ENCODE measurements at places on chromosomes 2 and 18.
A peak's percentile ranks its signal among the peaks of the same experiment; 100 is the strongest.

DNA sequence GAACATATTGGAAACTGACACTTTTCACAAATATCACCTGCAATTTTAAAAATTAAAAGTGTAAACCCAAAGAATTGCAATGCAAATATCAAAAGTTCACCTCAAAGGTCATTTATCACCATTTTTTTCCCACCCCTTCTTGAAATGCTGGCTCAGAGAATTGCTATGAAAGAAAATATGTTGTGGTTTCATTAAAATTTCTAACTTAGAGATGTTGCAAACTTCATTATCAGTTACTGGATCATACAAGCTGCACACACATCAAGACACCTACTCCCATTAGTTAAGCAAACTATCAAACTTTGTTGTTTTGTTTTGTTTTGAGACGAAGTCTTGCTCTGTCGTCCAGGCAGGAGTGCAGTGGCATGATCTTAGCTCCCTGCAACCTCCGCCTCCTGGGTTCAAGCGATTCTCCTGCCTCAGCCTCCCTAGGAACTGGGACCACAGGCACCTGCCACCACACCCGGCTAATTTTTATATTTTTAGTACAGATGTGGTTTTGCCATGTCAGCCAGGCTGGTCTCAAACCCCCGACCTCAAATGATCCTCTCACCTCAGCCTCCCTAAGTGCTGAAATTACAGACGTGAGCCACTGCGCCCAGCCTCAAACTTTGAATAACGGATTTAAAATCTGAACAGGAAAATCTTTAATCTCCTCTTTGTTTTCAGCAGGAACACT lies 37.0 kb downstream of the STK39 start:
- DNase-seq, result no peak

GRCh38 chr2:25938345-25938744 lies 44.0 kb downstream of the KIF3C start:
- peak; percentile 45 for DNase-seq

- no peak for DNase-seq
Observed at GRCh38 chr2:241774419-241775222, 2.0 kb upstream of the GAL3ST2 start.

- no peak for DNase-seq
Observed at GRCh38 chr2:80392441-80392840, 87.9 kb upstream of the LRRTM1 start.

DNA sequence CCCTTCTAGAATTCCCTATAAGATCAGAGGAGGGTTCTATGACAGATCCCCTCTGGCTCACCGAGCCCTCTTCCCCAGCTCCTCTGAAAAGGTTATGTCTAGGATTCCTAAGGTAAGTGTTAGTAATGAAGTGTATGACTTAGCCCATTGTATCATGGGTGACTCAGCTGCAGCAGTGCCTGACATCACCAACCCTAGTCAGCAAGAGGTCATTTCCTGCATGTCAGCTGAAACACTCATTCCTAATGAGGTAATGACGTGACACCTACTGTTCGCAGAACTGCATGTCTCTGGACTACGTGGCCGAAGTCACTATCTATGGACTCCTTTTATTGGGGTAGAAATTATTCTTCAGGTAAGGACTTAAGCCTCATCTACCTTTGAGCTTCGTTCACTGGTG lies 196.1 kb upstream of the MYT1L start:
- no peak for DNase-seq

GRCh38 chr2:145757503-145758246 lies 1237.8 kb upstream of the ZEB2 start:
- DNase-seq, result no peak

GRCh38 chr2:175372704-175373701 lies 191.5 kb upstream of the ATP5MC3 start:
- no peak for DNase-seq

- no peak for DNase-seq
Observed at GRCh38 chr2:138277062-138277461, 224.5 kb upstream of the SPOPL start.

DNA sequence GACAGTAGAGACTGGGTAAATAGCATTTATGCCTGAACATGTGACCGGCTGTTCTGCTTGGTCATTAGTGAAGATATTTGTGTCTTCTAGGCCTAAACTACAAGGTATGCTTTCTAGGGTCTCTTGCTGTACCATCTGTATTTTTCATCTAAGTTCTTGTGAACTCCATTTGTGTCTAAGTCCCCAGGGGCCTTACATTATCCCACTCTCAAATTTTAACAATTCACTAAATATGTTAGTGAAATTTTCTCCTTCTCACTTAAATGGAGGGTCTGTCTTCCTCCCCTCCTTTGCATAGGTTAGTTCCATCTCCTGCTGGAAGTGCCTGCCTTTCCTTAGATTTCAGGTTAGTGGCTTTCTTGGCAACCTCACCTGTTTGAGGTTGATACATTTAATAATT lies 382.6 kb downstream of the RAD51AP2 start:
- no peak for DNase-seq

DNA sequence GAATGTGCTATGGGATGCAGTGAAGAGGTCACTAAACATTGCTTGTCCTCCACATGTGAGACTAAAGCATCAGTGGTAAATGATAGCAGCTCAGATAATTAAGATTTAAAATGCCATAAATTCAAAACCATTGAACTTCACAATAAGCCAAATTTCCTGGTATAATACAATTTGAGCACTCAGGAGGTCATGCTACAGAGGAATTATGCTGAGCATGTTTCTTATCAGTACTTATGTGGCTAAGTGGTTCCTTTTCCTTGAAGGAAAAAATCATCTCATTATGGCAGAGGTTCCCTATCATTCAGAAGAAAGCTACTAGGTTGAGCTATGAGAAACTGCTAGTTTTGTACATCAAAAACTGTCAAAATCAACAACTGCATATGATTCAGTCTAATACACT lies 156.6 kb downstream of the AGPS start:
- DNase-seq, result no peak

DNA sequence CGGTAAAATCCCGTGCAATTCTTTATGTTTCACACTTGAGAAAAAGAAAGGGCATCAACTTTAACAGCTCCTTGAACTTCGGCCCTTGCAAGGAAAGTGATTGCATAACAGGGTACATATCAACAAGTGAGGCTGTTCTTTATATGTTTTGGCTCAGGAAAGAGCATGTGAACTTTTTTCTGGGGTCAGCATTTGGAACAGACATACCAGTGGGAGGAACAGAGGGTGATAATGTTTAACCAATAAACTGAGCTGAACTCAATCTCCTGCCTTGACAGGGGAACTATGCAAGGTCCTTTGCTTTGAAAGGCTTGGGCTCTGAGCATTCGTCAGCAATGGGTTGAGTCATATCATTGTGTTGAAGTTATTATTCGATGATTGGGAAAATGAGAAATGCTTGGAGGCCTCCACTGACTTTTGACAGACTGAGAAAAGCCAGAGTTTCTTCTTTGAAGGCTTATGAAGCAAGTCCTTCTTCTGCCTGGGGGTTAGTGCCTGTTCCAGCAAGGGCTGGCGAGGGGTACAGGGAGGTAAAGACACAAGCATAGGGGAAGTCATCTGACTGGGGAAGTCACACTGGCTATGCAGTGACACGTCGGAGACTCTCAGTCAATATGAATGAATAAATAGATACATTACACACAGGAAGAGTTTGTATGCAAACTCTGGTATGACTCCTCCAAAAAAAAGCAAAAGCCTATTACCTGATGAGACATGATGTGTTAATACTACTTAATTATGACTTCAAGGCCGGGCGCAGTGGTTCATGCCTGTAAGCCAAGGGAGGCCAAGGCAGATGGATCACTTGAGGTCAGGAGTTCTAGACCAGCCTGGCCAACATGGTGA lies 57.2 kb downstream of the CYB5A start:
- no peak for DNase-seq

DNA sequence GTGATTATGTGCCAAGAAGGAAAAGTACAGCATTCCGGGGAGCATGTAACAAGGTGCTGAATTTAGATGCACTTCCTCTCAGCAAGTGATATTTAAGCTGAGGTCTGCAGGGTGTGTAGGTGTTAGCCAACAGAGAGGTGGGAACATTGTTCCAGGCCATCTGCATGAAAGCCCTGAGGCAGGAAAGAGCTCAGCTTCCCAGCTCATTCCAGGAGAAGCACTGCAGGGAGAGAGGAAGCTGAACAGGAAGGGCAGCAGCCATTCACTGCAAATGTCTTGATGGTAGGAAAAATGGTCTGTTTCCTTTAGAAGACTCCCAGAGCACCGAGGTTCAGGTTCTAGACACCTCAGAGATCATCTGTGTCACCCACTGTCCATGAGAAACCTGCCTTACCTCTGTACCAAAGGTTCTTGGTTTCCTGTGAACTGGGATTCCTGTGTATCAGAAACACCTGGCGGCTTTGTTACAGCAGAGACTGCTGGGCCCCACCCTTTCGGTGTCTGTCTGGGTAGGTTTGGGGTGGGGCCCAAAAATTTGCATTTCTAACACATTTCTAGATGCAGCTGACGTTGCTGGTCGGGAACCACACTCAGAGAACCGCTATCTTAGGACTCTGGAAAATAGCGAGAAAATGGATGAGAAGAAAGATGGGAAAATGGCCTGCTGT lies 84.0 kb downstream of the RTN4 start:
- no peak for DNase-seq

DNA sequence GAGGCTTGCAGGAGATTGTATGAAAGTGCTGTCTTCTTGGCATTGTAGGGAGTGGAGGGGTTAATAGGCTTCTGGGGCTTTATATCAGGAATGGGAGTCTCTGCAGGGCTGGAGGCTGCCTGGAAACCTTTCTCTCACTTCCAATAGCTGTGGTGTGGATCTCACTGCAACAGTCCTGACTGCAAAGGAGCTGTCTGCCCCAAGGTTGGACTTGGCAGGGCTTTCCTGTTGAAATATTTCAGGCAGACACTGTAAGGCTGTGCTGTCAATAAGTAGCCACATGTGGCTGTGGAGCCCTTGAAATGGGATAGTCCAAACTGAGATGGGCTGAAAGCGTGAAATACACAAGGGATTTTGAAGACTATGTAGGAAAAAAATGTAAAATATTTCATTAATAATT lies 399.1 kb upstream of the SPRED2 start:
- no peak for DNase-seq

DNA sequence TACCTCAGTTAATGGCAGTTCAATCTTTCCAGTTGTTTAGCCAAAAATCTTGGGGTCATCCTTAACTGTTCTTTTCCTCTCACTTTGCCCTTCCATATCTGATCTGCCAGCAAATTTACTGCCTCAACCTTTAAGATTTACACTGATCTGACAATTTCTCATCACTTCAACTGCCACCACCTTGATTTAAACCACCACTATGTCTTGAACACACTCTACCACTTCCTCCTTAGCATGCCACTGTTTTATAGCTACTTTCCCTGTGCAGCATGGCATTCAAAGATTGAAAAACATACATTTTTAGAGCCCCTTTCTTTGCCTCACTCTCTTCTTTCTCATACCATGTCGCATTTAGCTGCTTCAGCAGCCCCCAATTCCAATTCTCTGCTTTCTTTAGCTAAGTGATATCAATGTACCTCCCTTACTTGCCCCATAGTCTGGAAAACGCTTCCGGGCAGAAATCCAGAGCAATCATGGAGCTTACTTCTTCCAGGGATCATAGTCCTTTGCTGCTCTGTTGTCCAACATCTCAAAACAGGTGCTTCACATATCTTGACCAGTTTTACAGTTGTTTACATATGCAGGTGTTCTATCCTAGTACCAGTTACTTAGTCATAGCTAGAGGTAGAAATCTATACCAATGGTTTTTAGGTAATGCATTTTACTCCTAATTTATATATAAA lies 10.9 kb downstream of the PGAP1 start:
- no peak for DNase-seq

DNA sequence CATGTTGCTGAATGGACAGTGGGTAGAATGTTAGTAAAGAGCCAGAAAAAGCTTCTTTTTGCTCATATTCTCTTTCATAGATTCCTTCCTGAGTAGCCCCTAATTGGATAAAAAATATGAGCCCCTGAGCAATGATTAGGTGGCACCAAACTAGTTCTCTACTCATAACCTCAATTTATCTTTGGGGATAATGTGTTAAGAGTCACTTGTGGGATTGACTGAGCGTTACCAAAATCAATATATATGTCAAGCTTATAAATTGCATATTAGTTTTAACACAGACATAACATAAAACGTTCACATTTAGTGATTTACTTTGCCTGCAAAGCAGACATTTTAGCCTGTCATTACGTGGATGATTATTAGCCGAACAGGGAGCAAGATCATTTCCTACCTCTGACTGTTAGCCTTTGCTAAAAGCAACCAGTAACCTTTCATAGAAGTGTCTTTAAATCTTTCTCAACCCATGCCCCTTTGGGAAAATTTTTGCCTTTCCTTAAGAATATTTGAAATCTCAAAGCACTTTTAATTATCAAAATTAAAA lies 85.4 kb downstream of the ARHGAP28 start:
- no peak for DNase-seq

DNA sequence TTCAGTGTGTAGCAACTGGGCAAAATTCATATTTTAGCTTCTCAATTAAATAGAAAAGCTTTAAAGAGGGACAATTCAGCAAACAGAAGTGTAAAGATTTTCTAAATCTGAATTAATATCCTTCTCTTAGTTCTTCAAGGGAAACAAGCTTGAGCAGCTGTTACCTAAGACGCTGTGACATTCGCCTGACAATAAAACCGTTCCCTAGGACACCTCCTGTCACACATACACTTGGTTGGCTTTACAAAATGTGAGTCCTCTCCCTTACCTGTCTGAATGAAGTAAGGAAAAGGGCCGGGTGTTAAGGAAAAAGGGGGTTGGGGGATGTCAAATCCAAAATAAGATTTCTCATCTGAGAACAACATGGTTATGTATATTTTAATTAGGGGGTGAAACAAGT lies 2.1 kb downstream of the SERTAD2 start:
- no peak for DNase-seq

DNA sequence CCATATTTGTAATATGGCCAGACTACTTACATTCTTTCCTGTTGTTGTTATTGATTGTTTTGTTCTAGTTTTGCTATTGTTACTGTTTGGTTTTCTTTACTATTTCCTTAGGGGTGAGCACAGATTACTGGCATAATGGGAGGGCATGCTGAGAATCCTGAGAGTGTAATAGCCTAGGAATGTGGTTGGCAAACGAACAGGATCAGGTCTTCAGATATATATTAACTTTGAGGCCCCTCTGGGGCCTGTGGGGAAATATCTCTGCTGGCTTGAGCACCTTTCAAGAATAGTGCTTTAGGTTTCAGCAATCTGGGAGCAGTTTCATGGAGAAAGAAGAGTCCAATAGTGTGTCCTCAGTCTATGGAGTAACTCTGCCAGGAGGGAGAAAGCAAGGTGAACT lies 144.4 kb downstream of the THSD7B start:
- DNase-seq, result no peak

DNA sequence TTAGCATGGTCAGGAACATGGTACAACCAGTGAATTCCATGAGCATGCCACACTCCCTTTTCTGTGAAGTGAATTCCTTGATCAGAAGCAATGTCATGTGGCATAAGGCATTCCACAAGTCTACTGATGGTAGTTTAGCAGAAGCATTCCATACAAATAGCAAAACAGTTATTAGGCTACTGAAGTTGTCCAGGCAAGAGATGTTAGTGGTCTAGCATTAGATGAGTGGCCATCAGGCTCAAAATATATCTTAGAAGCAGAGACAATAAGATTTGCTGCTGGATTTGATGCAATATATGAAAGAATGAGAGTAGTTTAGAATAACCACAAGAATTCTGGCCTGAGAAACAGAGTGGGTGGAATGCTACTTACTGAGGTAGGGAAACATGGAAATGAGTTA lies 355.3 kb upstream of the NRXN1 start:
- DNase-seq, result no peak
